Gastroesophageal sphincter (tissue), 4 donors: ENCODE measurements at places on chromosomes 4 and X. TPM values are rescaled to one million over a fixed set of nuclear protein-coding genes. Genes with fewer than 3 reads are reported as not detected.

MAGEA8 gene
- not detected for total RNA-seq

ODAM gene
- not detected for total RNA-seq

LPAR4 gene
- total RNA-seq = 4.2 TPM

FGB gene
- not detected for total RNA-seq

GUCY1A1 gene
- total RNA-seq = 196 TPM

CENPE gene
- total RNA-seq = 1.8 TPM

LONRF3 gene
- 15.4 TPM for total RNA-seq

RXFP1 gene
- total RNA-seq = not detected

ASB12 gene
- total RNA-seq = not detected

PPARGC1A gene
- 43.7 TPM for total RNA-seq

DRP2 gene
- total RNA-seq = 0.31 TPM

CTAG2 gene
- not detected for total RNA-seq

STATH gene
- not detected for total RNA-seq

GLRA3 gene
- total RNA-seq = not detected
